GM04503 (cell line): ENCODE measurements at places on chromosomes 4 and X.
A peak's percentile ranks its signal among the peaks of the same experiment; 100 is the strongest.

DNA sequence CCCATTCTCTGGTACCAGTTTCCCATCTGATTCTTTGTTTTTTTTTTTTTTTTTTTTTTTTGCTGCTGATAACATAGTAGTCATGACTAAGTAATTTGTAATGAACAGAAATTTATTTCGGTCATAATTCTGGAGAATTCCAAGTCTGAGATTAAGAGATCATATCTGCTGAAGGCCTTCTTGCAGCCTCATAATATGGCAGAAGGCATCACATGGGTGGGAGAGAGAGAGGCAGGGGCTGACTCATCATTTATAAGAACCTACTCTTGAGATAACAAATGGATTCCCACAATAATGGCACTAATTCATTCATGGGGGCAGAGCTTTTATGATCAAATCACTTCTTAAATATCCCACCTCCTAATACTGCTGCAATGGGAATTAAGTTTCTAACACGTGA is 1034.3 kb downstream of the STIM2 start:
- no peak for DNase-seq

DNA sequence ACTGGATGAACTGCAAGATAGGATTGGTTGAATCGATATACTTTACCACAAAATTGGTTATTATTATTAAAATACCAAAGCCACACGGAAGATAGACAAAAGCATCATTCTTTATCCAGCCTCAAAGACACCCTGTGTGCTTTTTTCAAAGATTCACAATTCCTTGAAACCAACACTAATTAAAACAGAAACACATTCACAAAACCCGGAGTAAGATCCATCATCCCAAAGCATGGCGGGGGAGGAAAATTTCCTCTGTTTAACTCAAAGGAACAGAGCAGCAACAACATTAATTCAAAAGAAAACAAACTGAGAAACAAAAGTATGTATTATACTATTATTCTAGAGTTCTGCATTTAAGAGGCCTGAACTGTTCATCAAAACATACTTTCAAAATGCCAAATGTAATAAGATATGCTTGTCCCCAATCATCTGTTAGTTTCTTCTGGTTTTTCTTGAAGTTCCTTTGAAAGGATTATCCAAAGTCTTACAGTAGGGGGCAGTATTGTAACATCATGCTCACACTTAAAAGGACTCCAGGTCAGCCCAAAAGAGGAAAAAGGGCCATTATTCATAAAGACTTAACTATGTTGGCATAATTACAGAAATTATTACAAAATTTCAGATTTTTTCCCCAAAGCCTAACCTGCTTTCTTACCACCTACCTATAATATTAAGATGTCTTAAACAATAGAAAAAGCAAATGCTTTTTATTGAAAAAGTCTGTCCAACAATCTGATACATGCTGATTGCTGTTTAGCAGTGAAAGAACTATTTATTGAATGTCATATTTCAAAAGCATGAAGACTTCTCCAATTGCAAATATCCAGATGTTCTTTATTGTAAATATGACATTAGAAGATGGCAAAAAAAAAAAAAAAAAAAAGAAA is 168.7 kb downstream of the SCFD2 start:
- DNase-seq, result peak; percentile 57

GRCh38 chr4:17517664-17518063 is 2.7 kb downstream of the CLRN2 start:
- no peak for DNase-seq

GRCh38 chr4:159434114-159434870 is 331.4 kb downstream of the RAPGEF2 start:
- DNase-seq, result no peak

DNA sequence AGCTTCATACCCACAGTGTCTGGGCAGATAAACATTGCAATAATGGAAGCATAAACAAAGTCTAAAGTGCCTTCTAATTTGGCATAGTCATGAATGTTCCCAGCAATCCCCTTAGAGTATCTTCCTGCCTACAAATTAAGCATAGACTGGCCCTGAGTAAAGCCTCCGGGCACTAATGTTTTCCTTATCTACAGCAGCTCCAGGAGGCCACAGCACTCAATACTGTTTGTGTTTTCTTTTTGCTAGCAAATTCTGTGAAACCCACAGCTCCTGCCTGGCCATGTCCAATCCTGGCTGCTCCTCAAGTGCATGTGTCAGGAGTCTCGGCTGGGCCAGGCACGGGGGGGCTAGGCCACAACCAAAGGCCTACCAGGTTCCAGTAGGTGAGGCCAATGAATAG is 102.7 kb upstream of the TBC1D9 start:
- no peak for DNase-seq

DNA sequence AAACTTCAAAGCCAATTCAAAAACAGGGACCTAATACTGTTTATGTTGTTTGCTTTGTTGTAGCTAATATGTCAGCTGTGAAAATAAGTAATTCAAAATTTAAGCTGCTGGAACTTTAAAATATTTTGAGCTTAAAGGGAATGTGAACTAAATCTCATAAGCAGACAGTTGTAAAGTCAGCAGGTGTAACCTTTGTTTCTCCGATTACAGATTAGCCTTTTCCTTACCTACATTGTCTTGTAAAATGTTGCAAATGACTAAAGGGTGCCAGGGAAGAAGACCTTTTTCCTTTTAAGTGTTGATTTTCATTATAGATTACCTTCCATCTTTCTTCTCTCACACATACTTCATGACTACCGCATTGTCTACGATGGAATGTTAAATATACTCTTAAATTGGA is 405.1 kb downstream of the KCNIP4 start:
- DNase-seq, result no peak

DNA sequence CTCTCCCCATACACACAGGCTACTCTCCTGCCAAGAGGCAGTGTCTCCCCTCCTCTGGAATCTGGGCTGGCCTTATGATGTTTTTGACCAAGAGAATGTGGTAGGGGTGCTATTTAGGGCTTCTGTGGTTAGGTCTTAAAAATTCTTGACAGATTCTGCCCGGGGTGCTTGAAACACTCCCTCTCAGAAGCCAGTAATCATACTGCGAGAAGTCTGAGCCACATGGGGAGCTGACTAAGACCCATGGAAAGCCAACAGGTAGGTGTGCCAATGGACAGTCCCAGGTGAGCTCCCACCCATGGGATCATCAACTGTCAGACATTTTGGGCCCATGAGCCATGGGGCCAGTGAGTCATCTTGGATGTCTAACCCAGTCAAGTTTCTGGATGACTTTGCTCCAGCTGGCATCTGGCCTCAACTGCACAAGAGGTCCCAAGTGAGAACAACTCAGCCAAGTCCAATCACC is 315.7 kb downstream of the FBXW7 start:
- DNase-seq, result peak; percentile 55

DNA sequence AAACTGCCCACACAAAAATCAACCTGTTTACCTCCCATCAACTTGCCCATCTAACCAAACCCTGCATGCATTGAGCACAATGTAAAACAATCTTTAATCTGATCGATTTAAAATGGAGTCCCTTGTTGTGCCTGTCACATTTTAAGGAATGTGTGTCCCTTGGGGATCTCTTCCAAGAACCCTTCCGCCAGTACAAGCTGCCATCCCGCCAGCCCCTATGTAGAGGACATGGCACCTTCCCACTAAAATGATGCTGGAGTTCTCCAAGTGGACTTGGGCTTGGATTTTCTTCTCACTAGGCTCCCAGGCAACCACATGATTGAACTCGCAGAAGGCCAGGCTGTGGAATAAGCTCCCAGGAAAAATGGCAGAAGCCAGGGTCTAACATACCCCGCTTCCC is 45.8 kb upstream of the ENPP6 start:
- DNase-seq, result no peak

GRCh38 chr4:82217986-82218715 is 155.6 kb downstream of the HNRNPD start:
- DNase-seq, result no peak

- DNase-seq, result no peak
These were observed 62.1 kb downstream of the GPRIN3 start for GRCh38 chr4:89245459-89245858.

DNA sequence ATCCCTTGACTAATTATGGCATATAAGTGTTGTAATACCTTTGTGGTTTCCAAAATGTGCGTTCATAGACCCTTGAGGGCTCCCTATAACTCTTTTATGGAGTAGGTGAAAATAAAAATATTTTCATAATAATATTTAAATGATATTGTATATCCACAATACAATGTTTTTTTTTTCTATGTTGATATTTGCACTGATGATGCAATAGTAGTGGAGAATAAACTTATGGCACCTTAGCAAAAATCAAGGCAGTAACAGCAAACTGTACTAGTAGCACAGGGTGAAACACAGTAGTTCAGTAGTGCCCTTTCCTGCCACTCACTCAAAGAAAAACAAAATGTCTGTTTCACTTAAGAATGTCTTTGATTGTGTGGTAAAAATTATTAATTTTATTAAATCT is 465.3 kb downstream of the C4orf33 start:
- no peak for DNase-seq

DNA sequence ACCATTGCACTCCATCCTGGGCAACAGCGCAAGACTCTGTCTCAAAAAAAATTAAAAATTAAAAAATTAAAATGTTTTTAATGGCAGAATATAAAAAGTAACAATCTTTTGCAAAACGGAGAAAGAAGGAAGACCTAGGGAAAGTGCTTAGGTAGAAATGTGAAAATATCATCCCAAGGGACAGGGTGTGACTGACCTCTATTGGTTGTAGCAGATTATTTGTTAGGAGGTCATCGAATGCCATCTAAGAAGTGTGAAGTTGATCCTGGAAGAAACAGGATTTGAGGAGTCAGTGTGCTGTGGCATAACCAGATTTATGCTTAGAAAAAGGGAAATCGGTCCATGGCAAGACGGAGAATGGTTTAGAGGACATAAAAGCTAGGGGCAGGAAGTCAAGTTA is 18.1 kb upstream of the C4orf36 start:
- no peak for DNase-seq

DNA sequence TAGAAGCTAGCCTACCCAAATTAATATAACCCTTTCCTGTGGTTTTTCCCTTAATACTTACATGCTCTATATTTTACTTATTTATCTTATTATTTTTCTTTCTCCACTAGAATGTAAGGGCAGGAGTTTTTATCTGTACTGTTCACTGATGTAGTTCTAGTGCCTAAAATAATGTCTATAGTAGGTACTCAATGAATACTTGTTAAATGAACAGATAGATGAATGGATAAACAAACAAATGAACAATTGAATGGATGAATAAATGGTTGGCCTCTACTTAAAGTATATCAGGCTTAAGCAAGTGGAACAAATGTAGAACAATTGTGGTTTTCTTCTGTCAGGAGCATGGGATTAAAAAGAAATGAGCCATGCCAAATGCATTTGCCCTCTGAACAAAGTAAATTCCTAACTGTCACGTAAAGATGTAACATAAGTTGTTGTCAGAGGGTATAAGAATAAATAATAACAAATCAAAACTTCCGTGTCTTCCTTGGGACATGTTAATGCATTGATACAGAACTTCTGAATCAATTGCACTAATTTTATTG is 54.1 kb downstream of the SYTL5 start:
- no peak for DNase-seq
